ENCODE measurements at places on chromosomes 7 and 10.

GRCh38 chr10:2137549-2138174 lies 400.3 kb upstream of the ADARB2 start:
- no peak for DNase-seq

- no peak for DNase-seq
Measured at GRCh38 chr10:76168437-76168836, 737.0 kb downstream of the LRMDA start.

DNA sequence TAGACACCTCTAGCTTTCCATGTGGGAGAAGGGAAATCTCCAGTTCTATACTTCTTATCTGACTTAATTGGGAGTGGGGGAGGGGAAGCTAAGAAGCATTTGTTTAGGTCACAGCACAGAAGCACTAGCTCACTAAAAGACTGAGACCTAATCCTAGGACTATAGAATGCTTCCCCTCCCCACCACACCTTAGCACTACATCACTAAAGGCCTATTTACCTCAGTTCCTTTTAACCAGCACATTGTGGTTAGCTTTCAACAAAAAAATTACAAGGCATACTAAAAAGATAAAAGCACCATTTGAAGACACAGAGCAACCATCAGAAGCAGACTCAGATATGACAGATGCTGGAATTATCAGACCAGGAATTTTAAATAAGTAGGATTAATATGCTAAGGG lies 53.8 kb upstream of the ADRA2A start:
- no peak for DNase-seq

GRCh38 chr7:122068999-122069398 lies 75.0 kb downstream of the AASS start:
- DNase-seq: no peak
